AG10803 (cell line): ENCODE measurements at places on chromosomes 1 and 21.

GRCh38 chr1:46530791-46531409 is 20.5 kb downstream of the KNCN start:
- DNase-seq, result no peak

DNA sequence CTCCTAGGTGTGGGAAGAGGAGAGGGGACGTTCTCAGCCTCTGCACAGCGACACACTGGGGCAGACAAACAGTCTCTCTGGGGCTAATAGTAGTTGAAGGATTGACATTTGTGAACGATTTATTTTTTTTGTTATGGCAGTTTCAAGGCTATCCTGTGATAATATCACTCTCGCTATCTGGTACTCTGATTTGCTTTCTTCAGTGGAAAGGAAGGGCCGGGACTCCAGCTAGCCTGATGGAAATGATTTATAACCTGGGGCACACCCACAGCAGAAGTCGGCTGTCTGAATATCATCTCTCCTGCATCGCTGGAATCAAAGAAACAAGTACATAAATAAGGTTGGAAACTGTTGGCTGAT is 122.7 kb downstream of the KCNN3 start:
- DNase-seq, result no peak

DNA sequence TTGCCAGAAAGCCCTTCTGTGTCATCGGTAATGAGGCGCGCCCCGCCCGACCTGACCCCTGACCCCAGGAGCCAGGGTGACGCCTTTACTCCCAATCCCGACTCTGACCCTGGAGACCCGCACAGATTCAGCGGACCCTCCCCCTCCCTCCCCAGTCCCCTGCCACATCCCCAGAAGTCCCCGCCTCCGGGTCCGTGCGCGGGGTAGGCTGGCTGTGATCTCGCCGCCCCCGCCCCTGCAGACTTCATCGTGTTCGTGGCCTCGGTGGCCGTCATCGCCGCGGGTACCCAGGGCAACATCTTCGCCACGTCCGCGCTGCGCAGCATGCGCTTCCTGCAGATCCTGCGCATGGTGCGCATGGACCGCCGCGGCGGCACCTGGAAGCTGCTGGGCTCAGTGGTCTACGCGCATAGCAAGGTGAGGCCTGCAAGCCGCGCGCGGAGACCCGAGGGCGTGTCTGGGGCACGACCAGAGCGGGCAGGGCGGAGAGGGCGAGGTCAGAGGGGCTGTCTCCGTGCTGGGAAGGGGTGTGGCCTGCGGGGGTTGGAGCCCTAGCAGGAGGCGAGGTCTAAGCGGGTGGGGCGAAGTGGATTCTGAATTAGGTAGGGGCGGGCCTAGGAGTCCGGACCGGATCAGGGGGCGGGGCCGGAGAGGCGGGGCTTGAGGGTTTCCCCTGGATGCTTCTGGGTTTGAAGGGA is 34.8 kb downstream of the KCNQ4 start:
- peak; percentile 4 for DNase-seq

DNA sequence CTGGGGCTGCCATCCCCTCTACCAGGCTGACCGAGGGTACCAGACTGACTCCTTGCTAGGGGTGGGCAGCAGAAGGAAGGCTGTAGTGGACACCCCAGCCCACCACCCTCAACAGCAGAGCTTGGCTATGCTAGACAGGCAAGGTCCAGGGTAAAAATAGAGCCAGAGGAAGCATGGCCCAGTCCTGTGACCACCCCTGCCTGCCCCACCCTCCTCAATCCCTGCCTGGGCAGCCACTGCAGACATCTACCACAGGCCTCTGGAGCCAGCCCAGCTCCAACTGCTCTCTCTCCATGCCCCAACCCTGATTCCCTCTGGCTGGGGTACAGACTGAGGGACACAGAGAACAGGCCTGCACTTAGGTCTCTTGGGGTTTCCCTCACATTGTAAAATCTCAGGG is 1.7 kb downstream of the S100A1 start:
- DNase-seq, result no peak

GRCh38 chr1:223765036-223765718 is 52.8 kb downstream of the CAPN2 start:
- peak; percentile 17 for DNase-seq

GRCh38 chr1:82778612-82779011 is 977.9 kb downstream of the ADGRL2 start:
- DNase-seq, result no peak

DNA sequence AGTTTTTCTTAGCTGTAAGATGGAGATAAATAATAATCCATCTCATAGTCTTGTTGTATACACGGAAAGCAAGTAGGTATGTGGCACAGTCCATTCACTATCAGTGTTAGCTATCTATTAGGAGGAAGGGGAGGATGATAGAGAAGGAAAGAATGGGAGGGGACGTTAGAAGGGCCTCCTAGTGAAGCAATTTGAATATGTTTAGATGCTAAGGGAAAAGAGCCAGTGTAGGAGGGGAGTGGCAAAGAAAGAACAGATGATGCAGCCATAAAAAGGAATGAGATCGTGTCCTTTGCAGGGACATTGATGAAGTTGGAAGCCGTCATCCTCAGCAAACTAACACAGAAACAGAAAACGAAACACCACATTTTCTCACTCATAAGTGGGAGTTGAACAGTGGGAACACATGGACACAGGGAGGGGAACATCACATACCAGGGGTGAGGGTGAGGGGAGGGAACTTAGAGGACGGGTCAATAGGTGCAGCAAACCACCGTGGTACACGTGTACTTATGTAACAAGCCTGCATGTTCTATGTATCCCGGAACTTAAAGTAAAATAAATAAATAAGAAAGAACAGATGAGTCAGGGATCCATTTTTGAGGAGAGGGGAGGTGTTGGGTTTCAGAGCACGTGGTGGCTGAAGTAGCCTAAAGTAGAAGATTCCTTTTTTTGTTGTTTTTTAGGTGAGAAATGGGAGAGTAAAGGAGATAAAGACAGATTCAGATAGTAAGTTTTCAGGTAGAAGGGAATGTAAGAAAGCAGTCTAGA is 124.1 kb downstream of the POU2F1 start:
- DNase-seq, result no peak

GRCh38 chr1:201016943-201017827 is 6.3 kb downstream of the KIF21B start:
- no peak for DNase-seq

- DNase-seq, result no peak
These were observed 48.3 kb downstream of the BCAR3 start for GRCh38 chr1:93633313-93633712.

DNA sequence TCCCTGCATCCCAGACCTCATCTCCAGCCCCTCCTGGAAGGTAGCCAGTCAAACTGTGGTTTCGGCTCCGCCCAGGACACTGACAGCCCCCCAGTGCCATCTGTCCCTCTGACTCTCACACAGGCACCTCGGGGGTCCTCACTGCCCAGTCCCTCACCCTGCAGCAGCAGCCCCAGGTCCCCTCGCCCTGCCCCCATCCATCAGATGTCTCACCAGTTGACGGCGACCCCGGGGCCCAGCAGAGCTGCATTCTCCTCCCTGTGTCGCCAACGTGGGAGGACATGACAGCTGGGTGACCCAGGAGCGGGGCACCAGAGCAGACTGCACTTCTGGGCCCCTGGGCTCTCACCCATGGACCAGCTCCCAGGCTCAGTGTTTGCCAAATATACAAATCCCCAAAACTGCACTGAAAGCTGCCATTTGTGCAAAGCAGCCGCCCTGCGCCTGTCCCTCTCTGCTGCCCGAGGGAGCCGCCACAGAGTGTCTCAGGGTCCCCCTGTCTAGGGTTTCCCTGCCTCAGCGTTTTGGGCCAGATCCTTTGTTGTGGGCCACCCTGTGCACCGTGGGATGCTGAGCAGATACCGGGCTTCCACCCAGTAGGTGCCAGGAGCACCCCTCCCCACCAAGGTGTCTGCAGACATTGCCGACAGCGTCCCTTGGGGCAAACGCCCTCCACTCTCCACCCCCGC is 48.2 kb downstream of the PRDM15 start:
- DNase-seq, result no peak

DNA sequence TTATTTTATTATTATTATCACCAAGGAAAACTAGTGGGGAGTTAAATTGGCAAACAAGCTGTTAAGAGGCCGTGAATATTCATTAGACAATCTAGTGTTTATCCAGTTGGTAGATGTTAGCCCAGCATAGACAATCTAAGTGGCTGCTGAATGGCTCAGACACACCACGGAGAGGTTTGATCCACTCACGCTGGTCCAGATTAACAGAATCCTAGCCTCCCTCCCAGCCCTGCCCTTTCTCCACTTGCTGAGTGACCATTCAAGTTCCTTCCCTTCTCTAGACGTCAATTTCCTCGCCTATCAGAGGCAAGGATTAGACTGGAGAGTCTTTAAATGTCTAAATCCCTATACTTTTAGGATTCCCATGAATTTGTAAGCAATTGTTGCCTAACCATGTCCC is 80.1 kb downstream of the RRAGC start:
- no peak for DNase-seq

DNA sequence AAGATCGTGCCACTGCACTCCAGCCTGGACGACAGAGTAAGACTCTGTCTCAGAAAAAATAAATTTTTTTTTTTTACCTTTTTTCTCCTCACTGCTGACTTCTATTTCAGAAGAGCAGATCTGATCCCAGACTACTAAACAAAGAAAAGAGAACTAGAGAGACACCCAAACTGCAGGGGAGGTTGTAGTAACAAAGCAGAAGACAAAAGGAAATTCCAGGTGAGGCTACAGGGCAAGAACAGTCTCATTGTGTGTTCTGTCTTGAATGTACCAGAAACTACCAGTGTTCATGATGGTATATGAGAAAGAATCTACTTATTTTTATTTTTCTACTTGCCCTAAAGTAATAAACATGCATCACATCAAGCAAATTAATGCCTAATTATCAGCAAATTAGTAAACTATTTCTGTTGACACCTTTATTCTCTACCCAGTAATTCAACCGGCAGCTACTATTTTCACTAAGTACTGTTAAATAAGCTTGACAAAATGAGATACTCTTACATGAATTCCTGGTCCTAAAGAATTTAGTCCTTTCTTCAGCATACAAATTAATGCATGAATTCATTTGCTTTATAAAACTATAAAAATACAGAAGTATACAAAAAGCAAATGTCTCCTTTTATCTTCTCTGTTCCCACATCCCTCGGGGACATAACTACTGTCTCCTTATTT is 40.6 kb downstream of the ARID4B start:
- no peak for DNase-seq
